Activated CD4-positive, alpha-beta T cell treated with anti-CD3 and anti-CD28 coated beads, Interleukin-2, amount 10 ng/mL, durations not matched to agents 24 days and 14 days (primary cell): ENCODE measurements at places on chromosomes 16 and 17. TPM values are rescaled to one million over a fixed set of nuclear protein-coding genes. Genes with fewer than 3 reads are reported as not detected.

GRCh38 chr16:85428168-85428898, 184.8 kb upstream of the GSE1 start:
- DNase-seq, result peak; percentile 84

DNA sequence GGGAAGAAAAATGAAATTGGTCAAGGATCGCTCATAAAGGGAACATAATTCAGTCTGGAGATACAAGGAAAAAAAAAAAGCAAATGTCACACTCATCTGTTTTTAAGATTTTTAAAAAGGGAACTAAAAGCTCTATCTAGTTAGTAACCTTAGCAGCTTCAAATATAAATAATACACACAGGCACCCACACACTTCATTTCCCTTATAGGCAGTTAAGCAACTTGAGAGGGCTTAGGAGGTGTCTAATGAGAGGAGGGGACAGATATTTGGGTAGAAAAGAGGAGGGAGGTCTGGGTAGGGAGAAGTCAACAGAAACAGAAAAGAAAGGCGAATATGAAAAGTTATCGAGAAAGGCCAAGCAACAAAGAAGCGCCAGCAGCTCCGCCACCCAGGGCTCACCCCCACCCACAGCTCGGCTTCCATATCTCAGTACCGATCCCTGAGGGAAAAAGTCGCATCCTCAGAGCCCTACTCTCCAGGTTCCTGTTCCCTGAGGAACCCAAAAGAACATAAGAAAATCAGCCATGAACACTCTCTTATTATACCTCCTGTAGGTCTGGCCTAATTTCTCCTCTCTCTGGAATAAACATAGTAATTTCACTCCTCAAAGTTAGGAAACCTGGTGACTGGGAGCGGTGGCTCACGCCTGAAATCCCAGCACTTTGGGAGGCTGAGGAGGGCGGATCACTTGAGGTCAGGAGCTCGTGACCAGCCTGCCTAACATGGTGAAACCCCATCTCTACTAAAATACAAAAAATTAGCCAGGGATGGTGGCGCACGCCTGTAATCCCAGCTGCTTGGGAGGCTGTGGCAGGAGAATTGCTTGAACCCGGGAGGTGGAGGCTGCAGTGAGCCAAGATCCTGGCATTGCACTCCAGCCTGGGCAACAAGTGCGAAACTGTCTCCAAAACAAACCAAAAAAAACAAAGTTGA, 69.6 kb upstream of the RCVRN start:
- no peak for DNase-seq

BICDL2 gene
- total RNA-seq, result 0.43 and 0.63 TPM in 2 replicates

- DNase-seq, result peak; percentile 63
Observed at GRCh38 chr16:84475643-84476240, 28.7 kb downstream of the MEAK7 start.

NXPH3 gene
- total RNA-seq, result not detected in 2 replicates

- DNase-seq, result peak; percentile 57
Observed at GRCh38 chr16:23182679-23183542, at the start of gene SCNN1G. Gene SCNN1G (plus strand): TSS chr16:23182745. CDS start chr16:23186272, 3,527 bp downstream.

MAP2K3 gene
- 159 and 166 TPM in 2 replicates for total RNA-seq

- peak; percentile 84 for DNase-seq
Observed at GRCh38 chr16:23836404-23837311, 875 bp downstream of the PRKCB start.

DNA sequence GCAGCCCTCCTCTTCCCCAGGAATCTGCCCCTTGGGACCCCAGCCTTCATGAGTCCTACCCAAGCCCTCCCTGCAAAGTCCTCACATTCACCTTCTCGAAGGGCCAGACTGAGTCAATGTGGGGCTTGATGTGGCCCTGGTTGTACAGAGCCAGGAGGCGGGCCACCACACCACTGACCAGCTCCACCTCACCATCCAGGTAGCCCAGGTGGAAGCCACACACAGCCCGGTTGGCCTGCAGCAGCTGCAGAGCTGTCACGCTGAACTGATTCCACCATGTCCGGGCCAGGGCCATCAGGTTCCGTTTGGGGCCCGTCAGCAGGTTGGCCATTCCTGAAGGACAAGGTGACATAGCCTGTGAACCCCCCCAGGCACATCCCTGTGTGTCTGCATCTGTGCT, 6.0 kb downstream of the VAT1 start:
- no peak for DNase-seq

GRCh38 chr17:32276171-32276601, 10.6 kb downstream of the RHBDL3 start:
- no peak for DNase-seq

- no peak for DNase-seq
Observed at GRCh38 chr16:12503191-12503590, 300.5 kb downstream of the CPPED1 start.

DNA sequence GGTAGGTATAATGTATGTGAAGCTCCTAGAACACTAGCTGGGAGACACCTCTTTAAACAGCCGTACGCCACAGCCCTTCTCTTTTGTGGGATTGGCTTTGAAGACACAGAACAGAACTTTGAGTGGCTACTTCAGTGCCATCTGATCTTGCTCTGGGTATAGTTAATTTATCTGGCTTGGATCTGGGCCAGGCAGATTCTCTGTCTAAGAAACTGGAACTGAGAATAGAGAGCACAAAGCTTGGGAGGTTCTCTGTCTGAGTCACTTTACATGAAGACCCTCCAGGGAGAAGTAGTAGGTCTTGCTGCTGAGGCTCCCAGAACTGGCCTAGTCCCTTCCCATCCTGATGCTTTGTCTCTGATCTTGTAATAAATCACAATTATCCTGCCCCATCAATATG, 721.0 kb upstream of the KIF2B start:
- no peak for DNase-seq

GRCh38 chr17:71440513-71440912, 680.3 kb upstream of the SOX9 start:
- no peak for DNase-seq

IGFALS gene
- total RNA-seq, result 0.12 TPM in 1 of 2 replicates, not detected in the other

DNA sequence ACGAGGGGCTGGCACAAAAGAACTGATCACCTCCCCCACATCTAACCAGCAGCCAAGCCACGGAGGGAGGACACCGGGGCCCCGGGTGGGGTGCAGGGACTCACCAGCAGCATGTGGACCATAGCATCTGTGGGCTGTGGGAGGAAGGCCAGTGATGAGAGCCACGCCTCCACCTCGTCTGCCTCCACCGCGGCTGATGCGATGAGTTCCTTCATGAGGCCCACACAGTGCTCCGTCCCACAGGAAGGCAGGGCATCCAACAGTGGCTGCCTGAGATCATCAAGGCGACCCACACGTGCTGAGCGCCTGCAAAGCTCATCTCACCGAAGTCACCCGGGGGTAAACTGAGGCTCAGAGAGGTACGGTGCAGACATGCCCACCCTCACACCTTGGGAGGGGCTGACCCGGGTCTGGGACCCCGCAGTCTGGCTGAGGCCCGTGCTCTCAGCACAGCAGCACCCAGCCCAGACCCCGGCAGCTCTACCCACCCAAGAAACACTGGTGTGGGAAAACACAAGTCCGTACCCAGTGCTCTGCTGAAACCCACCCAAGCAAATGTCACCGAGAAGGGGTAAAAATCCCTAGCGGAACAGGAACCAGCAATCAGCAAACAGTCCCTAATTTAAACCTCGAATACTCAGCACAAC, 85.9 kb downstream of the LITAF start:
- DNase-seq, result no peak

- no peak for DNase-seq
Observed at GRCh38 chr17:34442387-34443111, 79.5 kb upstream of the CCL1 start.

DNA sequence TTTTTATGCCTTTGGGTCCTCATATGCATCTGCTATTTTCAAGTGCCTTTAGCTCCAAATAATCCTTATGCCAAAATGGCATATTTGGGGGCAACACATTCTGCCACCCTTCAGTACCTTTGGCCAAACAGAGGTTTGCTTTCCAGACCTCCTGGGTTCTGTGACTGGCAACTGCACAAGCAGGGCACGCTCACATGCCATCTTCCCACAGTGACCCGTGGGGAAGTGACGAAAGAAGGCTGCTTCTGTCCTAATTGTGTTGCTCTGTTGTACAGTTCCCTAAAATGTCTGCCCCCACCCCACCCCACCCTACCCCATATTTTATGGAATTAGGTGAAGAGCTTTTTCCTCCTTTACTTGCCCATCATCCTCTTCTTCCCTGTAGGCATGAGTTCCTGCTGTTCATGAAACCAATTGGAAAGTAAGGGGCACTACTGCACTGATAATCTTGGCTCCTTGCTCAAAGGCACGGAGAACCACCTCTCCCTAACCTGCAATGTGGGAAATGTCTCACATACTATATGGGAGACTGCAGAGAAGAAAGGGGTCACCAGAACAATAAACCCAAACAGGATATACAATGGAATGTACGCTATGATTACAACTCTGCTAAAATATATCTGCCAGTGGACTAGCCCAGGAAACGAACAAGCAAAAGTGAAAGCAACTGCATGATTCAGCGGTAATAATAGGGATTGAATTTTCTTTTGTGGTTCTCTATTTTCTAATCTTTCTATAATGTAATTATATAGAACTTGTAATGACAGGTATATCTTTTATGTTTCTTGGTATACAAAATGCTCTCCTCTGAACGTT, 3.3 kb upstream of the SLFN12L start:
- peak; percentile 81 for DNase-seq

- no peak for DNase-seq
Observed at GRCh38 chr17:55314061-55314783, 49.5 kb downstream of the HLF start.

GRCh38 chr16:11913425-11914079, 2.2 kb downstream of the GSPT1 start:
- DNase-seq, result peak; percentile 81

DNA sequence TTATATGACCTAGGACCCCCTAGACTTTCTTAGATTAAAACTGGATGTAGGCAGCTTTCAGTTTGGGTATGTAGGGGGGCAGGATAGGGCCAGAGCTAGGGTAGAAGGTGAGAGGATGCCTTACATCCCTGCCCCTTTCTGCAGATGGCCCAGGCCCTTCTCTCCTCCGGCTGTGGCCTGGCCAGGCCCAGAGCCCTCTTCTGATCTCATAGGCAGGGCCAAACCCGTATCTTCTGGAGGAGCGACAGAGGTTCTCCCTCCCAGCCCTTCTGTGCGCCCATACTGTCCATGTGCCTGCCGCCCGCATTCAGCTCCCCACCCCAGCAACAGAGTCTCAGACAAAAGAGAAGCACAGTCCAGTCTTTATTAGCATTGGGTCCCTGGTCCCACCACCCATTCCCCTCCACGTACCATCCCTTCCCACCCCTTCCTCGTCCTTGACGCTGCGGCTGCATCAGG, 2.0 kb upstream of the TSPOAP1 start:
- peak; percentile 79 for DNase-seq

DNA sequence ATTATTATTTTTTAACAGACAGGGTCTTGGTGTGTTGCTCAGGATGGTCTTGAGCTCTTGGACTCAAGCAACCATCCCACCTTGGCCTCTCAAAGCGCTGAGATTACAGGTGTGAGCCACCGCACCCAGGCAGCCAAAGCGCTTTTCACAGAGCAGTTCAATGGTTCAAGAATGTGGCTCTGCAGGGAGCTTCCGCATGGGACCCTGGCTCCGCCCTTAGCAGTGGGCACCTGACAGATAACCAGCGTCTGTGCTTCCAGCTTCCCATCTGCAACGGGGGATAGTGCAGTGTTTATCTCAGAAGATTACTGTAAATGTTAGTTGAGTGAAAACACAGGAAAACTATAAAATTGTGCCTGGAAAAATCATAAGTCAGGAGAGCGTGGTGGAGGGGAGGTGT, 99.4 kb downstream of the KCNJ12 start:
- DNase-seq, result no peak

DNA sequence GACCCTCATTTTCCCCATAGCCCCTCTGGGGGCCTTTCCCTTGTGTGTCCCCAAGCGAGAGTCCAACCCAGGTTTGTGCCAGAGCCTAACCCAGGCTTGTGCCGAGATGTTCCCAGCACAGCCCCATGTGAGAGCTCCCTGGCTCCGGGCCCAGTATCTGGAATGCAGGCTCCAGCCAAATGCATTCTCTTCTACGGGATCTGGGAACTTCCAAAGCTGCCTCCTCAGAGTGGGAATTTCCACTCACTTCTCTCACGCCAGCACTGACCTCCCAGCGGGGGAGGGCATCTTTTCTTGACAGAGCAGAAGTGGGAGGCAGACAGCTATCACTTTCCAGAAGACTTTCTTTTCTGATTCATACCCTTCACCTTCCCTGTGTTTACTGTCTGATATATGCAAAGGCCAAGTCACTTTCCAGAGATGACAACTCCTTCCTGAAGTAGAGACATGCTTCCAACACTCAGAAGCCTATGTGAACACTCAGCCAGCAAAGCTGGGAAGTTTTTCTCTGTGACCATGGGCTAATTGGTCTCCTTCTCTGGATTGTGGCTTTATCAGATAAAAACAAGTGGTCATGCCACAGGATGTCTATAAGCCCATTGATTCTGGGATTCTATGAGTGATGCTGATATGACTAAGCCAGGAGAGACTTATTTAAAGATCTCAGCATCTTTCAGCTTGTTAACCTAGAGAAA, 2.5 kb upstream of the CCL2 start:
- DNase-seq, result no peak

DNA sequence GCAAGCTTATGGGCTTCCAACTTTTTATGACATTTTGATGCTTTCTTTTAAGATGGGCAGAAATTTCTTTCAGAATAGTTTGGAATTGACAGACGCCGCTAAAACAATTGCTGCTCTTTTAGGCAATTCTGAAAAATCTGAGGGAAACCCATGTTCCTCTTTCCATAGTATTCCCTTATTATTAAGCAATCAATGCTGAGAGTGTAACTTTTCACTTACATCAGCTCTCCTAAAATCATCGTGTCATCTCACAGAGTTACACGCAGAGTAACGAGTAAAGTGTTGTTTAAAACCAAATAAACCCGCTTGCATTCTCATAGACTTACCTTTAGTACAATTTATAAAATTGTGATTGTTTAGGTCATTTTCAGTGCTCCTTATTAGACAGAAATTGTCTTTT, 150.6 kb downstream of the MAF start:
- no peak for DNase-seq

DNA sequence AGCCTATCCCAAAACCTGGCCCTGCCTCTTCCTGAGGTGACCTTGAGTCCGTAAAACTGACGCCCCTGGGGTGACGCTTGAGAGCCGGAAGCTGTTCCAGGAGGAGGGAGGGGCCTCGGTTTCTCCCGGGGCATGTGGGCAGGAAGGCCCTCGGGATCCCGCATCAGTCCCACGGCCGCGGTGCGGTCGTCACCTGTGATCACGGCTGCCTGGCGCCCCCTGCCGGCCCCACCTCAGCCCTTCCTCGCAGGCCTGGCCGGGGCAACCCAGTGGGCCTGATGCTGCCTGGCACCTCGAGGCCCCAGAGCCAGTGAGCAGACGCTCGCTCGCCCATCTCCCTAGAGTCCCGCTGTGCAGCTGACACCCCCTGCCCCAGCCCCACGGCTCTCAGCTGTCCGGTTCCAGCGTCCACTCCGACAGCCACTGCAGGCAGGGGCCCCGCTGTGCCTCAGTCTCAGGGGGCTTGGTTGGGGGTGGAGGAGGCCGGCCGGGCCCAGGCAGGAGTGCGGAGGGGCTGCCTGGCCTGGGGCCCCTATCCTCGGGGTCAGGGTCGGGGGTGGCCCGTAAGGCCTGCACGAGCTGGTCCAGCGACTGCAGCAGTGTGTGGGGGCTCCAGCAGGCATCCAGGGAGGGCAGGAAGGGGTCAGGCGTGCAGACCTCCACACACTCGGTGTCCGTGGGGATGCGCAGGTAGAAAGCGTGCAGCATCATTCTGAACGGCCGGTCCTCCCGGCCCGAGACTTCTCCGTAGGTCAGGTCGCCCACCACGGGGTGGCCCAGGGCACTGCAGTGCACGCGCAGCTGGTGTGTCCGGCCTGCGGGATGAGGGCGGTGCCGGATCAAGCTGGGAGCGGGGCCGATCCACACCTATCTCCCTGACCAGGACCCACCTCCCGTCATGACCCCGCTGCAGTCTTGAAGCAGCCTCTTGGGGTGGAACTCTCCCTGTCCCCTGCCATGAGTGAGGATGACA, 2.3 kb downstream of the RPUSD1 start:
- DNase-seq, result peak; percentile 93
